ENCODE measurements at places on chromosomes 7 and 10.

GRCh38 chr7:129401967-129402860 lies 32.0 kb upstream of the STRIP2 start:
- peak; percentile 68 for DNase-seq

DNA sequence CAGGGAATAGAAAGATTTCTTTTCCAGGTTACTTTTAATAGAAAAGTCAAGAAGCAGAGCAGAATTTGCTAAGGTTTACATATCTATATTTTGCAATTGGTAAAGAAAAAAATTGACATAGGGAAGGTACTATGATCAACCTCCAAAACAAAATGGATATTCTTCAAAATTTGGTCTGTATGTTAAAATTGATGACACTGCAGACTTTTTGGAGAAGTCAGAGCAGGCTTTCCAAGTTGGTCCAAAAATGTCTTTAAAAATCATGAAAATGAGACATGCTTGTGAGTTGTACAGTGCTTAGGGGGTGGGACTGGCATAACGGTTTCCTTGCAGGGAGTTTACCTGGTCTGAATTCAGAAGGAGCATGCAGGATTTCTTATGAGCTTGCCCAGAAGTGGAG lies 77.0 kb downstream of the TFPI2 start:
- DNase-seq = no peak

DNA sequence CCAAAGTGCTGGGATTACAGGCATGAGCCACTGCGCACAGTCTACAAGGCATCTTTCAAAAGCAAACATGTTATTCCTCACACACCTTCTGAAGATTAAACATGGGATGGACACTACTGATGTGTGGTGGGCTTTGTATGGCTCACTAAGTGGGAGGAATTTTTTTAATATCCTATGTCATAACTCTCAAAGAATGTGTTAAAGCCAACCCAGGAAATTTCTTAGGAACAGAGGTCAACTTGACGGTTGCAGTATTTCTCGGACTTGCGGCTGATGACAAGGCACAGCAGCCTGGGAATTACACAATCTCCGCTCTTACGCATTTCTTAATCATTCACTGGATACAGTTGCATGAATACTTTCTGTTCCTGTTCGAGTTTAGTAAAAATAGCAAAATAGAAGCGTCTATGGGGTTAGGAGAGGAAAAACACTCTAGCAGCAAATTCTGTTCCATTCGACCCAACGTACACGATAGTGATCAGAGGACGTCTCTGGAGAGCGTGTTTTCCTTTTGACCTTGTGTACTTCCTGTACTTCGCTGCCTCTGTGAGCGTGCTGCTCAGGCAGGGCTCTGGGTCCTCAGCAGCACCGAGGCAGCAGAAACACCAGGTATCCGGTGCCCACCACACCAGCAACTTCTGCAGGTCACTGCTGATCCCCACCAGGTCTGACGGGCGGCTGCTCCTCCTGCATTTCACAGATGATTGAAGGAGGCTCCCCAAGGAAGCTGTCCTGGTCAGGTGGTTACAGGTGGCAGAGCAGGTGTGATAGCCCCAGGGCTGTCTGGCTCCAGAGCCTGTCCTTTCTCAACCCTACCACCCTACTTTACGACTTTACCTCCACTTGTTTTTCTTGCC lies 26.4 kb upstream of the SRGN start:
- DNase-seq = peak; percentile 84

DNA sequence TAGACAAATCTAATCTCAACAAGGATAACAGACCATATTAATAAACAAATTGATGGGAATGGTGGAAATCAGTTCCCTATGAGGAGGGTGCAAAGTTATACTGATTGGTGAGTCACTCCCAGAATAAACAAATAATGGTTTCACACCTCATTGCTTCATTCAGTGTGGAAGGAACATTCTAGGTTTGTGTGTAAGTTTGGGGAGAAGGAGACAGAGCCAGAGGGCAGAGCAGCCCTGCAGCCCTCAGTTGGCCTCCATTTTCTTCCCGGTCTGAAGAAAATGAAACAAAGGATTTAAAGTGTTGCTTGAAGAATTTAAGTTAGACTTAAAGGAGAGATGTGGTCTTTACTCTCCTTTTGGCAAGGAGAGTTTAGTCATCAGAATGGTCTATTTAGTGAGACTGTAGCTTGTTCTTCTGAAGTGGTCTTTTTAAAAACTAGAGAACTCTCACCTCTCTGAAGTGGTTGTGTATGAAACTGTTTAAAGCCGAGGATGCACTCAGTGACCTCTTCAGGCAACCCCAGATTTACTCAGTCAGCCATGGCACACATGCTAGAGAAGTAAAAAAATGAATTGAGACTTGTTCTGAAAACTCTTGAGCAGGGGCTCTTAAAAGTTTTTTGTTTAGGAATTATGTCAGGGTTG lies 27.2 kb downstream of the IKZF1 start:
- DNase-seq = no peak

DNA sequence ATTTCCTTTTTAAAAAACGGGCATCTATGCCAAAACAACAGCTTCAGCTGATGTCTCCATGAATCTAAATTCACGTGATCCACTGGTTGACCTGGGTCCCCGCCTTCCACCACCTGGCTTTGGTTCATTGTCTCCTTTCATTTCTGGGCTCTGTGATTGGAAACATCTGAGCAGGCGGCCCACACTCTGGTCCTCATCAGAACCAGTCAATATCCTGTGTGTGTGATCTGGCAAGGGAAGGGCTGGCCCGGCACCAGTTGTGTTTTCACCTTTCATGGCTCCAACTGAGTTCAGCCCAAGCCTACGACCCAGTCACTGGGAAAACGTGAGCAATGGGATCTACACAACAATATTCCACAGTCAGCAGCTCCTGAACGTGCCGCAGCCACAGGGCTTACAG lies 46.2 kb downstream of the PARP12 start:
- DNase-seq = no peak

DNA sequence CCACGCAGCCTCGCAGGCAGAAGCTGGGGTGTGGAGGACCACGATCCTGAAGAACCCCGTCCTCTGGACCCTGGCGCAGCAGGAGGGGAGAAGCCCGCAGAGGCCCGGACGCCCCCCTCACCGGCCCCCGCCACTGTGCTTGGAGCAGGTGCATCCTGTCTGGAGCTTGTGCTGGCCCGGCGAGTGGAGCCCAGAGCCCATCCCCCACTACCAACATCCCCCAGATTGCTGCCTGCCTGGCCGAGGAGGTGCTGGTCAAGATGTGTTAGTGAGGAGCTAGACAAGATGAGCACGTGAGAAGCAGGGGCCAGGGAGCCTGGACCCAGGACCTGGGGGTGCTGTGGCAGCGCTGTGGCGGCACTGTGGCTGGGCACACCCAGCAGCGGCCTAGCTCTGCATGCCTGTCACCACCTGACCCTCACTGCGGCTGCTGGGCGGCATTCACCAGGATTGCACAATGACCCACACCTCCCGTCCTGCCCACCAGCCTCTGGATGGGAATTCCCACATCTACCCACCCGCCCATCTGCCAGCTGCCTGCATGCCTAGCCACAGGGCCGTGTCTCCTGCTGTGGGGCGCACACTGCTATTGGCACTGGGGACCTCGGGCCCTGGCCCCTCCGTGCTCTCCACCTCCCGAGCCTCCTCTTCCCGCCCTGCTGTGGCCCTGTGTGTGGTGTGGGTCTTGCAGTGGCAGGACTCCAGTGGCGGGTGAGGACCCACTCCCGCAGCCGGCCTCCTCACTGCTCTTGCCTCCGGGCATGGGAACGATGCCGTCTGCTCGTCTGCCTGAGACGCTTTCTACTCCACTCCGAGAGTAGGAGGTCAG lies 11.8 kb downstream of the GPR146 start:
- peak; percentile 65 for DNase-seq

DNA sequence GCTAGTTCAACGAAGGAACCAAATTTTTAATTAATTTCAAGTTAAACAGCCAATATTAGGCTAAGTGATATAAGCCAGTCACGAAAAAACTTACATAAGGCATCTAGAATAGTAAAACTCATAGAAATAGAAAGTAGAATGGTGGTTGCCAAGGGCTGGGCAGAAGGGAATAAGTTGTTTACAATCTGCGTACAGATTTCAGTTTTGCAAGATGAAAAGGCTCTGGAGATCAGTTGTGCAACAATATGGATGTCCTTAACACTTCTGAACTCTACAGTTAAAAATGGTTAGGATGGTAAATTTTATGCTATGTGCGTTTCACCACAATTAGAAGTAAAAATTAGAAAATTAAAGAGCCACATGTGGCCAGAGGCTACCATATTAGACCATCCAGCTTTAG lies 13.3 kb downstream of the SCRN1 start:
- no peak for DNase-seq

DNA sequence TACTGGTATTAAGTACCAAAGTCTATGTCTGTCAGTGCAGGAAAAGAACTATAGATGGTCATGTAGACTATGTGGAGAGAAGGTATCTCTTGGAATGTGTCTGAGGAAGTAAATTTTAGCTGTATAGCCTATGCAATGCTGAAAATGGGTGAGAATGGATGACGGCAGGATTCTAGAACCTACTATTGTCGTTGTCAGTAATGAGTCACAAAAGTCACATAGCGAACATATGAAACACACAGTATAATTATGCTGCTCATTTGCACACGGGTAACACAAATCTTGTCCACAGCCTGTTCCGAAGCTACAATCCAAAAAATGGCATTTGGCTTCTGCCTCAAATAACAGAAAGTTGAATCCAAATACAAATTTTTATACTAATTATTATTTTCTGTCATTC lies 33.6 kb upstream of the KMT2E start:
- DNase-seq = no peak

DNA sequence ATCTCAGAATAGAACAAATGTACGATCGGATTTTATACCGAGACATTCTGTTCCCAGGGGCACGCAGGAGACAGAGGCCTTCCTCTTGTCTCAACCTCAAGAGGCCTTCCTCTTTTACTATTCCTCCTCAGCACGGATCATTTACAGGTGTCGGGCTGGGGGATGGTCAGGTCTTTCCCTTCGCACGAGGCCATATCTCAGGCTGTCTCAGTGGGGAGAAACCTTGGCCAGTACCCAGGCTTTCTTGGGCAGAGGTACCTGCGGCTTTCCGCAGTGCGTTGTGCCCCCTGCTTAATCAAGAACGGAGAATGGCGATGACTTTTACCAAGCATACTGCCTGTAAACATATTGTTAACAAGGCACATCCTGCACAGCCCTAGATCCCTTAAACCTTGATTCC lies 44.2 kb downstream of the FANK1 start:
- no peak for DNase-seq

DNA sequence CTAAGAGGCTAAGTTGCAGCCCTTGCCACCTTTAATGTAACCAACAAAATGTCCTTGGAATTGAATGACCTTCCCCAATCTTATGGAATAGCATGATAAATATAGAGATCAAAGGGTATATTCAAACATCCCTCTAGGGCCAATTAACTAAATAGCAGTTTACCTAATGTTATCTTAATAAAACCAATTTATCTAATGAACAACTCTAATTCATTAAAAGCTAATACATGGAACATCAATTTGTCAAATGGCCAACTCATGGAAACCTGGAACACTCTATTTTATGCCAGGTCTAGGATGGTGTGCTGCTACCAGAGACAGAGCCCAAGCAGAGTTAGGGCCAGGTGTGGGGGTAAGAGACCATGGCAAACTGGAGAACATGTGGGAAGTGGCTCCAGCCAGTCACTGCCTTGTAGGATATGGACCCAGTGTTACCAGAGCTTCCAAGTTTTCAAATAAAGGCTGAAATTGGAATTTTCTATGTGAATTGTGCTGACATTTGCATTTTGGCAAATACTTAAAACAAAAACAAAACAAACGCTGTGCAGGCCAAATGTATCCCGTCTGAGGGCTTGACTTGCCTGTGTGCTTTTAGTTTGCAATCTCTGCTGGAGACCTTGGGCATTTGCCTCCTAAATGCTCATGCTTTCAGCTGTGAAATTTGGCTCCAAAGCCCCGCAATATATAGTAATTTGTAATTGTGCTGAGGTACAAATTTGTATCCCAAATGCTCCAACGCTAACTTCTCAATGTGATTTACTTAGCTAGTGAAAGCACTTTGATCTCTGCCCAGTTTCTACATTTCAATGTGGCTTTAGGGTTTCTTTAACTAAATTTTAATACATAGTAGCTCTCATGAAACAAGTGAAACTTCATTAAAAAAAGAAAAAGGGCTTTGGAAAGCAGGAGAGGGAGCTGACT lies 55.1 kb downstream of the CPED1 start:
- no peak for DNase-seq

DNA sequence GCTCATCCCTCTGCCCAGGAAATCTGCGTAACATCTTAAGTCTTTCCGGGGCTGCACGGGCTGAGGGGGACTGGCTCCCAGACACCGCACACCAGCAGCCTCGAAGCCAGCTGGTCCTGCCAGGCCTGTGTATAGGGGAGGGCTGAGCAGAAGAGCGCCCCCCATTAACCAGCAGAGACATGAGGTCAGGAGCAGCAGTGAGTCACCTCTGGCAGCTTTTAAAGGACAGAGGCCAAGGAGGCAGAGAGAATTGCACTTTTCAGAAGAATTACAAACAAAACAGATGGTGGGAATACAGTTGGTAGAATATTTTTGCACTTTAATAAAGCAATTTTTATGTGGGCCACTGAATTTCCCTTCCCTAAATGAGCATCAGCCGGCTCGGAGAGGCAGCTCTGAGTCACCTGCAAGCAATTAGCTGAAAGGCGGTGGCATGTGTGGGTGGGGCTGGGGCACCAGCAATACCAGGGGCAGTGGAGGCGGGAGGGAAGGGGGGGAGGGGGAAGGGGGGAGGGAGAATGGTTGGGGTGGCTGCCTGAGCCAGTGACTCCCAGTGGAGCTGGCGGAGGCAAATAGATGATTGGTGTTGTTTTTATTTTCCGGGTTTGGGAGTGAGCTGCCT lies 39.1 kb downstream of the GOLGA7B start:
- no peak for DNase-seq

DNA sequence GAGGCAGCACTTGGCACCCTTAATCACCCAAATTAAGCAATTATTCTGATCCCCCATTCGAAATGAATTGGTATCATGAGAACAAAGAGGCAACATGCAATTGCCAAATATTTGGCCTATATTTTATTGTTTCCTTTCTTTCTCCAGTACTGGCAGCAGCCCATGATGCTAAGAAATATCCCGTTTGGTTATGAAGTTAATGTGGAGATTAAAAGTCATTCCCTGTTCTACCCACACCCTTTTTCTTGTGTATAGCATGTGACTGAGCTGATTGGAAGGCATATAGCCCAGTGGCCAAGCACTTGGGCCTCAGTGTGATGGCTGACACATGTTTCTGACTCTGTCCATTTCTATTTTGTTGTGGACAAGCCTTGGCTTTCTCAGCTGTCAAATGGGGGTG lies 692.3 kb upstream of the GALNT17 start:
- DNase-seq = no peak
